ENCODE measurements at places on chromosomes 12 and 14.
A peak's percentile ranks its signal among the peaks of the same experiment; 100 is the strongest.

GRCh38 chr12:130878193-130879185 is 6.6 kb downstream of the RAN start:
- DNase-seq: no peak

GRCh38 chr12:72729451-72730010 is 457.4 kb downstream of the TRHDE start:
- no peak for DNase-seq

DNA sequence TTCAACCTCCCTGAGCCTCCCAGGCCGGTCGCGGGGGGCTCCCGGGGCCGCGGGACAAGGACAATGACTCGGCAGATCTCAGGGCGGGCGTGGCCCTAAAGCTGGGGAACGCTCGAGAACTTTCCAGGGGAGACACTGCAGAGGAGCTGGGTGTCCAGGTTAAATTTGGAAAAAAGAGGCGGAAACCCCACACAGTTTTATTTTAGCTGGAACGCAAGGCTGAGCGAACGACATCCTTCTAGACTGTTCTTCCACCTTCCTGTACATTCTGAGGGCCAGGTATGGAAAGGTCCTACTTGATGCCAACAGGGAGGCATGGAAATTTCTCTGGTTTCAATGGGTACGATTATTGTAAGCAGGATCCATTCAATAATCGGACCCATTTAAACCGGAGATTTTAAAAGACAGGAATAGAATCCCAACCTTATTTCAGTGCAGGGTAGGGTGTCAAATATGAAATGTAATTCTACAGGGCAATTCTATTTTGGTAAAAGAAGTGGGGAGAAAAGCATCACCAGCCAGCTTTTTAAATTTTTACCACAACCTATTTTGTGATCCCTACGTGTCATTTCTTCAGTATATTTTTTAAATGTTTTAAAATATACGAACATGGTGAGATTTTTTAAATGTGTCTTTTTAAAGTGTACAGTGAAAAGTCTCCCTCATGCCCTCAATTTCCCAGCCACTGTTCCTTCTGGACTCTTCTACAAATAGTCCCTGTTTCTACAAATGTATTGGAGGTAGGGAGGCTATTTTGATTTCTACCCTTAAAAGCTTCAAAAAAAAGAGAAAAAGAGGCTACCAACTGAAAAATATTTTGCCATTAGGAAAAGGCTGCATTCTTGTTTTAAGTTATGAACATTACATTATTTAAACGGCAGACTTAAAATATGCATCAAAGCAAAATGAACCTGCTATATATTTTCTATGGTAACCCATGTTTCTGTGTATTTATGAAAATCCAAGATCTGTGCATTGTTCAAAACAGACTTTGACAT is 1.1 kb upstream of the UBC start:
- no peak for DNase-seq

DNA sequence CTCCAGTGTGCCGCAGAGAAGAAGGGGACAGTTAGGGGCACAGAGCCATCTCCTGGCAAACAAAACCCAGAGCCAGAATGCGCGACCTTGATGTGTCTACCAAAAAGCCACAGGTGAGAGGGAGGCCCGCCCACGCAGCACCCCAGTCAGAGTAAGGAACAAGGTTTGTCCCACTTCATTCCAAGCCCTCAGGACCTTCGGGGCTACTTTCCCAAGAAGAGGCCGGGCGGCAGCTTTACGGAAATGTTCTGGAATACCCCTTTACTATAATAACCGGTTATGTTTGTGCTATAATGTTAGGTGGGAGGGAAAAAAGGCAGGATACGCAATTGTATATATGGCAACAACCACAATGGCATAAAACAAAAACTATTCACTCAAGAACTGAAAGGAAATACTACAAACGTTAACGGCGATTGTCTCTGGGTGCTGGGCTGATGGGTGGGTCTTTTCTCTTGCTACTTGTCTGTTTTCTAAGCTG is 12.3 kb downstream of the CCDC88C start:
- DNase-seq: peak; percentile 41

- DNase-seq: no peak
These were observed 66.7 kb downstream of the NTN4 start for GRCh38 chr12:95723693-95724384.

GRCh38 chr14:85616386-85616885 is 86.5 kb downstream of the FLRT2 start:
- DNase-seq: no peak
